ENCODE measurements at places on chromosomes 7 and 10. TPM values are rescaled to one million over a fixed set of nuclear protein-coding genes. Genes with fewer than 3 reads are reported as not detected.

- no peak for DNase-seq
Observed at GRCh38 chr7:48452218-48452617, 281.0 kb downstream of the ABCA13 start.

CYP2C19 gene
- polyA plus RNA-seq = 0.12 TPM

DNA sequence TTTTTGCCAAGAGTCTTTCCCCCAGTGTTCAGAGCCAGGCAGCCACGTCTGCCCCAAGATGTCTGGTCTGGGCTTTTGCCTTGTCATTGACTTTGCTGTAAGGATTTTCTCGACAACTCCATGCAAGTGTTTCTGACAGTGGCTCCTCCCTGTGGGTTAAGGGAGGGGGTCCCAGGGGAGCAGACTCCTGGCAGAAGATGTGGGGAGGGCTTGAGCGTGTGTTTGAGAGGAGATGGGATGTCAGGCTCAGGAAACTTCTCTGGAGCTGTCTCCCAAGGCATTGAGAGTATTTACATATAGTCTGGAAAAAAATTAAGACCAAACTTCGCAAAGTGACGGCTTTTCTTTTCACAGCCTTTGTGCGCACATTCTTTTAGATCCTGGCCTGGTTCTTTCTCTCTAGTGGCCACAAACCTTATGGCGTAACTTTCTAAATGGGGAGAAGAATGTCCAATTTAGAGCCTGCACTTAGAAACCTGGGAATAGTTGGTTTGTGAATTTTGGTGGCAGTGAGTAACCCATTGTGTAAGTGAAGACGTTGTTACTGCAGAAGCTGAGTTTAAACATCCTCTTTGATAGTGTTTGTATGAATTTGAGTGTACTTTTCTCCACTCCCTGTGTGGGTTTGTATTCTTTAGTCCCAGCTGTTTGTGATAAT is 201.5 kb downstream of the LRMDA start:
- no peak for DNase-seq

DNA sequence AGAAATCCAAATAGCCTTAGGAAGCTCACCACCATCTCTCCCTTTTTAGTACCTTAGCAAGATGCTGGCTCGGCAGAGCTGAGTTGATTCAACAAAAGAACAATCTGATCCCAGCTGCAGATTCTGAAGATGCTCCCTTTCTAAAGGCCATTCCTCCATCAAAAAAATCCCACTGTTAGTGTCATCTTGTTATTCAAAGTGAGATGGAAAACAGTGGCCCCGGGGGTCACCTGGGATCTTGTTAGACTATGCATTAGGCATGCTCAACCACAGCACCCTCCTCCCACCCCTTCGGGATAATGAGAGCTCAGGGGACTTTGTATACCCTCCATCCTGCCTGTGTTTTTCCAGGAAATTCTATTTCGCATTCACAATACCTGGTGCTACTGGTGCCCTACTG is 2.4 kb downstream of the NCAPG2 start:
- DNase-seq = no peak

DNA sequence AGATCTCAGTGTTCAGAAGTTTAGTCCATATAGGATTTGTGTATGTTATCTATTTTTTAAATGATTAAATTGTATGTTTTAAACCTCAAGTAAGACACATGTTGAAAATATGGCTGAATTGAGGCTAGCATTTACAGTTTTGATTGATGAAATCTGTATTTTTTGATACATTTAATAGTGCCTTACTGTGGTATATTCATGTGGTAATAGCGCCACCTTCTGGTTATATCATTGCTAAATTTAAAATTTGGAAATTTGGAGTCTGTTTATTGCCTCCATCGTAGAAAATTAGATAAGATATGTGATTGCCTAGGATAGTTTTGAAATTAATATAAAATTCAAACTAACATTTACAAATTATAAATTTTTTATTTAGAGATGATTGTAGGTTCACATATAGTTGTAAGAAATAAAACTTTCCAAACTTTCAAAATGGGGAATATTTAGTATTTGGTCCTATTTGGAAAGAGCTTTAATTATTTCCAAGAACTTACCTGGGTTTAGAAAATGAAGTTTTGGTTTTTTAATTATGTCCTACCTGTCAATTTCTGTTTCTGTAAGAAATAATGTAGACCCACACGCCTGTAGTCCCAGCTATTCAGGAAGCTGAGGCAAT is 19.1 kb upstream of the ARMS2 start:
- DNase-seq = peak; percentile 34

DNA sequence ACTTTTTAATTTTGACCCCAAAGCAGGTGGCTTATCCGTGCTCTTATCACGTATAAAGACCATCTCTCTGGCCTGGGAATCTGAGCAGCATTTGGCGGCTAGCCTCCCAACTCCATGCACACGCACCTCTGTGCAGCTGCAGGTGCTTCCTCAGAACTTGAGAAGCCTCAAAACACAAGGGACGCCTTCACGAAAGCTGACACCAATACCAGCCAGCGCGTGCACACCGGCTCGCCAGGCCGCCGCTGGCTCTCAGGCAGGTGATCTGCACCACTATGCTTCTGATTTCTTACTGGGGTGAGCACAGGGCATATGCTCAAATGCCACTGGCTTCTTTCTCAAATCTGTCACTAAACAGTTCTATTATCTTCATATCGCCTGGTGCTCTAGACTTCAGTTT is 145.0 kb downstream of the PARD3 start:
- no peak for DNase-seq

DNA sequence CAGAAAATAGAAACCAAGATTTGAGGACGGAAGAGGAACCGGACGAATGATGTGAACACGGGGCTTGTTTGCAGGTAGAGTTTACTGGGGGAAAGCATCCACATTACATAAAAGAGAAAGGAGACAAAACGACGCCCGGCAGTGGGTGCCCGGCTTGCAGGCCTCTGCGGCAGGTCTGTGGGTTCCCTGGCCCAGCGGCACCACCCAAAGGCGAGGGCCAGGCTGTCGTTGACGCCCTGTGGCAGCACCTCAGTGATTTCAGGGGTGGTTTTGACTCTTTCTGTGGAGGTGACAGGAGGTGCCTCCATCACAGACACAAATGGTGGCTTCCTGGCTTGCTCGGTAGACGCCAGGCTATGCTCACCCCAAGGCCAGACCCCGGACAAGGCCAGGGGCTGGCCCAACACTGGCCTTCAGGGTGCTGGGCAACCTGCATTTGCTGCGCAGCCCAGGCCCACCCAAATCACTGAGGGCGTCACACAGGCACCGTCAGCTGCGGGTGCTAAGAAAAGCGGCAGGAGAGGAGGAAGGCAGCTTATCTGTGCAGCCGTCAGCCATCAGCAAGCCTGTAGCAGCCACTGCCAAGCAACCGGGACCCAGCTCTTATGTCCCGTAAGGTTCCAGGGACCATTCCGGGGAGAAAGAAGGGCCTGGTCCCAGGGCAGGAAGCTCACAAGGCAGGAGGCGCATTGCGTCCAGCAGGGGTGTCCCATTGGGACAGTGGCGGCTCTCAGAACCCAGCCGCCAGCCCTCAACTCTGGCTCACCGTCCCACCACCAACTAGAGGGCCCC is 230.3 kb downstream of the PTPRN2 start:
- no peak for DNase-seq

CALCR gene
- not detected for polyA plus RNA-seq

- DNase-seq = no peak
Observed at GRCh38 chr7:93442478-93443224, 131.9 kb downstream of the CALCR start.

DNA sequence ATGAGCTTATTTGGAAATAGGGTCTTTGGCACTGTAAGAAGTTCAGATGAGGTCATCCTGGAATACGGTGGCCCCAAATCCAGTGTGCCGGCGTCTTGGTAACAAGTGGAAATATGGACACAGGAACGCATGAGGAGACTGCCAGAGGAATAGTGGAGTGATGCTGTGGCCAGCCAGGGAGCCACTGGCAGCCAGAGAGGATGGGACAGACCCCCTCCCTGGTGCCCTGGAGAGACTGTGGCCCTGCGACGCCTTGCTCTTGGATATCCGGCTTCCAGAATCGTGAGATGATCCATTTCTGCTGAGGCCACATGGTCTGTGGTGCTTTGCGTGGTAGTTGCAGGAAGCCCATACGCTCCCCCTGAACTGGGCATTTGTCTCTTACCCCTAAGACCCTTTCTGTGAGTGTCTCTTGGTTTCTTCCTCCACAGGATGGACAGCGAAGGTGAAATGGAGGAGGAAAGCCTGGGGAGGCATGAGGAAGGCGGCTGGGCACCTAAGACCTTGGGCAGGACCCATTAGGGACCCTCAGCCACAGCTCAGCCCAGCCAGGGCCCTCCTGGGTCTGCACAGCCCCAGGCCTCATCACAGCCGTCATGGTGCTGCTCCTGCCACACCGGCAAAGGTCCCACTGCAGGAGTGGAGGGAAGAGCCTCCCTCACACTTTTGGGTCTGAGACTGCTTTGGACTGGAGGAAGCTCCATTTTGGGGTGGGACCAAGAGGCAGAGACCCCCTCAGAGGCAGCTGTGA is 53.6 kb downstream of the INSIG1 start:
- no peak for DNase-seq

DNA sequence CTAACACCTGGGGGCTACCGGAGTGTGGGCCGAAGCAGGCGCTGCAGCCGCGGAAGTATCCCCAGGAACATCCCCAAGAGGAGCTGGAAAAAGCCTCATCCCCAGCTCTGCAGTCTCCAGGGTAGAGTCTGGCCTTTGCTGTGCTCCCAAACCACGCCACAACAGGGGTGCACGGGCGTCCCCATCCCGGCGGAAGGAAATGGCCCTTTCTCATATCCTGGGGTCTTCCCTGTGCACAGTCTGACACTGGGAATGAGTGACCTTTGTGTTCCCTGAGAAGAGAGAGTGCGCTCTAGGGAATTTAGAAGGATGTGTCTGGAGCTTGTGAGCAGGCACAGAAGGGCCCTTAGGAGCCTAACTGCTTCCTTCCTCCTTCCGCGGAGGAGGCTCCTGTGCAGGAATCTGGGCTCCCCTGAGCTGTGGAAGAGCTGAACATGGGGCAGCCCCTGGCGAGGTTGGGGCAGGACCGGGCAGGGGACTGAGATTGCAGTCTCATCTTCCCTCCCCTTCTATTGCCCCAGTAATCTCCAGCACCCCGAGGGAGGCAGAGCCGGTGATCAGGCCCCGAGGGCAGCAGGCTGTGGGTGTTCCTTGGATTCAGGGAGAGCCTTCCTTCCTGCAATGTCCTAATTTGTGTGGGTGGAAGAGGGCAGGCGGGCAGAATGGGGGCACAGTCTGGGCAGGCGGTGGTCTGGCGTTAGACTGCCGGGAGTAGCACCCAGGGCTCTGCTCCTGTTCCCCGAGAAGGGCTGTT is 1.3 kb downstream of the REPIN1 start:
- no peak for DNase-seq

- peak; percentile 75 for DNase-seq
Observed at GRCh38 chr7:94295850-94296249, 98.8 kb upstream of the COL1A2 start.

DNA sequence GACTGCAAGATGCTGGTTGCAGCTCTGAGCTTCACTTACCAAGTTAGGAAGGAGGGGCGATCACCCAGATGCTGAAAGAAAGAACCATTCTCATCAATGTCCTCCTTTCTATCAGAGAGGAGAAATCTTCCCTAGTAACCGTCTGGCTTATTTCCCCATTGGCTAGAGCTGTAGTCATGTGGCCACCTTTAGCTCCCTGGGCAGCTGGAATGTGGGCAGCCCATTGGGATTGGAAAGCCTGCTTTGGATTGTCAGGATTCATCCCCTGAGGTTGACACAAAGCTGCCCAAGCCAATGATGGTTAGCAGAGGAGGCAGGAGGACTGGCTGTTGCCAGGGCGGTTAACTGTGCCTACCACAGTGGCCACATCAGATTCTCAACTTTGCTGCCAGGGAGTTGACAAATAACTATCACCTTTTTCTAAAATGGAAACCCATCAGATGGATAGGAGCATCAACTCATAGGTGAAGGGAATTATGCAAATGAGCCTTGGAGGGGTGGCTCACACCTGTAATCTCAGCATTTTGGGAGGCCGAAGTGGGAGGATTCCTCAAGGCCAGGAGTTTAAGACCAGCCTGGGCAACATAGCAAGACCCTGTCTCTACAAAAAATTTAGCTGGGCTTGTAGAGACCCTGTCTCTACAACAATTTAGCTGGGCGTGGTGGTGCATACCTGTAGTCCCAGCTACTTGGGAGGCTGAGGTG is 206.4 kb upstream of the GALNT17 start:
- no peak for DNase-seq

GRCh38 chr7:83524277-83525075 is 124.5 kb downstream of the SEMA3E start:
- no peak for DNase-seq

GRCh38 chr7:5214236-5214635 is 24.2 kb downstream of the WIPI2 start:
- DNase-seq = no peak

PIK3CG gene
- 3.0 TPM for polyA plus RNA-seq

LRRTM3 gene
- polyA plus RNA-seq = 1.7 TPM

MYO1G gene
- 1.2 TPM for polyA plus RNA-seq

RNF32 gene
- polyA plus RNA-seq = 3.9 TPM

ZKSCAN5 gene
- polyA plus RNA-seq = 16.6 TPM

DNA sequence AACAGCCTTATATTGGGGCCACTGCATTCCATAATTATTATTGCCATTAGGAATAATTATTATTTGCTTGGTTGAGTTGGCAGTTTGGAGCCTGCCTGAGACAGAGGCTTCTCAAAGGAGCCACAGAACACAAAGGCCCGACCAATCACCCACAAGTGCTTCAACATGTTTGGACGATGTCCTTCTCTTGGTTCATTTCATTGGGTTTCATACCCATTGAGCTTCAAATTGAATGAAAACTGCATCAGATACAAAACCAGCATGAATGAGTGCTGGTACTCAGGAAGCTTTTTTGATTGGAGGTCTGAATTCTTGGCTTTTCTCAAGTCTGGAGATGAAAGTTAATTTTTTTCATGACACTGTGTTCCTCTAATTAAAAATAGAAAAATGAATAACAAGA is 168.3 kb downstream of the CREB5 start:
- no peak for DNase-seq

DNA sequence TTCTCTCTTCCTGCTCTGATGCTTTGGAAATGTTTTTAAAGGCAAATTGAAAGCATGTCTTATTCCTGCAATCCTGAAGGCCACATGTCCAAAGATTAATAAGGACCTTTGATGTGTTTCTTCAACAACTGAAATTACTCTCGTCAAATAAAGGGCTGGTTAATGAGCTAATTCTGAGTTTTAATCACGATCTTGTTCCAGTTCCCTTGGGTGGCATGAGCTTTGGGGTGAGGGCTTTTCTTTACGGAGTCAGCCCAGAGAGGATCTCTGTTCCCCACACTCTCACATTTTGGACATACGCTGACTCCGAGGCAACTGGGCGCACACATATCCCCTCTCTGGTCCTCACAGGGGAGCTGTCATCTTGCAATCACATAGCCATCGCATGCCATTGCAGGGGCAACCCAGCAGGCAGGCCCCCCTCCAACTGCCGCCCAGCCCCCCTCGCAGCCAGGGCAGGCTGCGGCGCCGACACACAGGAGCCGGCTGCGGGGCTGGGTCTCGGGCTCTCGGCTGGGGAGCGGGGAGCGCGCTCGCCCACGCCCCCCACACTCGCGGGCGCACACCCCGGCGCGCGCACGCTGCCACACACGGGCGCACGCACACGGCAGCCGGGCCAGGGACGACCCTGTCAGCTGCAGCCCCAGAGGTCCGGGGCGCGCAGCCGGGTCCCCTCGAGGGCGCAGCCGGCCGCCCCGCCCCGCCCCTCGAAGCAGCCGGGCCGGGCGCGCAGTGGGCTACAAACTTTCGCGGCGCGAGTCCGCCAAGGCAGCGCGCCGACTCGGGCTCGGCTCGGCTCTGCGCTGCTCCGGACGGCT is at the start of gene GDF10:
TSS of gene GDF10 (plus strand) at position 587 of the 818 bp plus-strand sequence. CDS start 455 bp downstream, outside the sequence.
- peak; percentile 43 for DNase-seq

GRCh38 chr7:114107522-114107921 is 188.7 kb upstream of the PPP1R3A start:
- no peak for DNase-seq

RPA3 gene
- 42.3 TPM for polyA plus RNA-seq

Measured in right lung (tissue), 10 donors.